Fibroblast of the aortic adventitia (primary cell): ENCODE measurements at places on chromosomes 3 and 15. TPM values are rescaled to one million over a fixed set of nuclear protein-coding genes. Genes with fewer than 3 reads are reported as not detected.
A peak's percentile ranks its signal among the peaks of the same experiment; 100 is the strongest.

Gene ATP13A5
- total RNA-seq, result not detected in 2 replicates

GRCh38 chr15:28021281-28022039 is 77.7 kb downstream of the OCA2 start:
- no peak for DNase-seq

Gene FILIP1L
- 15.2 and 34.3 TPM in 2 replicates for total RNA-seq

DNA sequence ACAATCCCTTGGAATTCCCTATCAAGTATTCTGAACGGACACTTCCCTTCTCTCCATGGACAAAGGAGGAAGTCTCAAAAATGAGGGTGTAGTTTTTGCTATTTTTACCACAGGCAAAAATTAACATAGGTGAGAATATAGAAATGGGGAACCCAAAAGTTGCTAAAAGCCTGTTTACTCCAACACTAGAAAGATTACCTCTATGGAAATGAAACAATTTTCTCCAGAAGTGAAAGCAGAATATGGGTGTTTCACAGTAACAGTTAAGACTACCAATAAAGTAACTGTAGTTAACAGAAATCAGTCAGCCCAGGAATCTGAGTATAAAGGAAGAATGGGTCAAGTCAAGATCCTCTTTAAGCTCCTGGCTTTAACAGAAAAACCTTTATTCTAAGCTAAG is 9.3 kb downstream of the TRA2B start:
- DNase-seq, result no peak

GRCh38 chr15:51403946-51404695 is 62.7 kb downstream of the GLDN start:
- DNase-seq, result no peak

GRCh38 chr15:73753250-73754130 is at the start of gene INSYN1:
Gene INSYN1, minus strand, starts transcription at chr15:73753351. Its CDS starts 2,221 bp downstream, at chr15:73751130.
- peak; percentile 28 for DNase-seq

GRCh38 chr3:58104712-58105111 is 96.5 kb downstream of the FLNB start:
- DNase-seq, result no peak

Gene CCDC66
- total RNA-seq, result 21.1 and 36.0 TPM in 2 replicates

- no peak for DNase-seq
These were observed 977.3 kb downstream of the TBL1XR1 start for GRCh38 chr3:176219970-176220369.

Gene MESP2
- total RNA-seq, result 1.3 and 2.9 TPM in 2 replicates

DNA sequence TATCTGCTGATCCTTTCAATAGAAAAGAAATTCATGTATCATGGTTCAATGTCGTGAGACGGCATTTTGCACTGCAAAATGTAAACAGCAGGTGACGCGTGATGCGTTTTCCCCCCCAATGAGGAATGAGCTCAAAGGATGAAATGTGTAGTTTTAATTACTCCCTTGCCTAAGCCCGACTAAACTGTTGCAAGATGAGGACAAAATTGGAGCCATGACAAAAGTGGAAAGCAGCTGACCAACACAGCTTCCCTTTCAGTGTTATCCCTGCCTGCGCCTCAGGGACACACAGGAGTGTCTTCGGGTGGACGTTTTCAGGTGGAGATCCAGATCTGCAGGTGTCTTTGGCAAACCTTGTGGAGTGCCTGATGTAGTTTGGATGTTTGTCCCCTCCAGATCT is 92.0 kb downstream of the GABRG3 start:
- no peak for DNase-seq
